ENCODE measurements at places on chromosomes 5 and 9. TPM values are rescaled to one million over a fixed set of nuclear protein-coding genes. Genes with fewer than 3 reads are reported as not detected.

MED22 gene
- 64.6 TPM for total RNA-seq

CYLC2 gene
- total RNA-seq, result not detected

NPR3 gene
- 0.04 TPM for total RNA-seq

EPB41L4A gene
- total RNA-seq, result 3.2 TPM

LECT2 gene
- total RNA-seq, result not detected

ZNF454 gene
- 1.3 TPM for total RNA-seq

FAM151B gene
- total RNA-seq, result not detected

OTULIN gene
- 17.4 TPM for total RNA-seq

PCDHA1 gene
- total RNA-seq, result not detected

CTNND2 gene
- total RNA-seq, result 2.9 TPM

BTNL8 gene
- 0.21 TPM for total RNA-seq

ACTBL2 gene
- total RNA-seq, result not detected

IFNA13 gene
- not detected for total RNA-seq

ORM2 gene
- 2.2 TPM for total RNA-seq

SPATA9 gene
- total RNA-seq, result not detected

WDR41 gene
- total RNA-seq, result 53.1 TPM

PLPP7 gene
- 8.2 TPM for total RNA-seq

MUSK gene
- not detected for total RNA-seq

TCF7 gene
- total RNA-seq, result 2.4 TPM

SPINK7 gene
- not detected for total RNA-seq

SLC2A6 gene
- 18.2 TPM for total RNA-seq

BAAT gene
- not detected for total RNA-seq

NEUROG1 gene
- not detected for total RNA-seq

PCDHA6 gene
- total RNA-seq, result 0.42 TPM

DPP7 gene
- 18.2 TPM for total RNA-seq

ZBTB6 gene
- total RNA-seq, result 8.6 TPM

ATOSB gene
- total RNA-seq, result 9.4 TPM

HEXB gene
- 79.6 TPM for total RNA-seq

PCDHB8 gene
- total RNA-seq, result not detected

TMOD1 gene
- 0.52 TPM for total RNA-seq

TPPP gene
- 0.92 TPM for total RNA-seq

ARL14EPL gene
- not detected for total RNA-seq

MZB1 gene
- not detected for total RNA-seq

RANBP17 gene
- 11.6 TPM for total RNA-seq

CCNI2 gene
- total RNA-seq, result 0.07 TPM

ANAPC2 gene
- total RNA-seq, result 37.0 TPM

NNT gene
- total RNA-seq, result 49.1 TPM

CDKN2B-AS1 gene
- total RNA-seq, result 0.07 TPM

RNF38 gene
- 44.7 TPM for total RNA-seq

IFNA2 gene
- not detected for total RNA-seq

GPRIN1 gene
- 14.2 TPM for total RNA-seq

FBP1 gene
- 7.5 TPM for total RNA-seq

IRX2 gene
- total RNA-seq, result 74.9 TPM

MYORG gene
- total RNA-seq, result 19.8 TPM

SCGB3A1 gene
- total RNA-seq, result not detected

Data from H7 (cell line).